ENCODE measurements at places on chromosomes 5 and 9. TPM values are rescaled to one million over a fixed set of nuclear protein-coding genes. Genes with fewer than 3 reads are reported as not detected.

- no peaks in the 10 kb centered on the region for H3K4me1 ChIP-seq
- no peaks in the 10 kb centered on the region for H3K36me3 ChIP-seq
- no peak overlapping the region for H3K4me3 ChIP-seq
- H3K27me3 ChIP-seq: no peaks in the 10 kb centered on the region
- DNase-seq: no peak
Observed at GRCh38 chr5:150181027-150181426, 8.8 kb upstream of the SLC6A7 start.

GRCh38 chr5:119022017-119022745 lies 33.8 kb upstream of the DTWD2 start:
- DNase-seq: no peak
- no peaks in the 10 kb centered on the region for H3K4me1 ChIP-seq
- H3K4me3 ChIP-seq: no peak overlapping the region
- H3K36me3 ChIP-seq: no peaks in the 10 kb centered on the region
- H3K27me3 ChIP-seq: no peaks in the 10 kb centered on the region

DNA sequence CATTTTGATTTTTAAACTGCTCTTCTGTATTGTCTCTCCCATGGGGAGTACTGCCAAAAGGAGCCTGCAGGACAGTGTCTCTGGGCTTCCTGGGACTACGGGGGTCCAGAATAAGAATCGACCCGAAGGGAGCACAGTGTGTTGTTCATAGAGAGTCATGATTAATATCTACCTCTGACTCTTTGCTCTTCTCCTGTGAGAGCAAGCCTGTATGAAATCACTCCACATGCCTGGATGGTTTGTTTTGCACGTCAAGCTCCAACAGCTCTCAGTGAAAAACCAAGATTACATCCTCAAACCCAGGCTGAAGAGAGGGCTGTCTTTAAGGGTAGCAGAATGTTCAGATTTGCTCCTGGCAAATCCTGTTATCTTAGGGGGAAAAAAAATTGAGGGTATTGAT lies 1860.0 kb upstream of the WWC1 start:
- H3K36me3 ChIP-seq: no peaks in the 10 kb centered on the region
- no peak overlapping the region for H3K27ac ChIP-seq
- no peak overlapping the region for H3K4me3 ChIP-seq
- H3K27me3 ChIP-seq: no peaks in the 10 kb centered on the region

DNA sequence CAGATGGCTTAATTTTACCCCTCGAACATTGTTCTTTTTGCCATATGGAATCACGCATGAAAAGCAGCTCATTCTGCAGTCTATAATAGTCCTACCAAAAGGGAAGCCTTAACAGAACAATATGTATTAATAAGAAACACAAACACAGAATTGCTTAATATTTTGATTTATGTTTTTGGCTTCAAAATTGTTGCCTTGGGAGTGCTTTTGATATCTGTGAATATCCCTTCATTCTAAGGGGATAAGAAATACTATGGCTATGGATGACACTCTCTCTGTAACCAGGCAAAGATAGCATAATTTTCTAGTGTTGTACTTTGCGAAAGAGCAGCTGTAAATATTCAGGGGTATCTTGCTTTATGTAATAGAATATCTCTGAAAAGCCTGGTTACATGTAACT lies 26.3 kb upstream of the CFAP95 start:
- H3K36me3 ChIP-seq: no peaks in the 10 kb centered on the region
- no peak for DNase-seq
- H3K4me1 ChIP-seq: no peaks in the 10 kb centered on the region
- no peak overlapping the region for H3K27ac ChIP-seq
- H3K27me3 ChIP-seq: peaks cover 2% of the 10 kb centered on the region

MYOT gene
- 21.3 TPM for total RNA-seq

AKNA gene
- 36.6 TPM for total RNA-seq

MTRR gene
- 34.3 TPM for total RNA-seq

DNA sequence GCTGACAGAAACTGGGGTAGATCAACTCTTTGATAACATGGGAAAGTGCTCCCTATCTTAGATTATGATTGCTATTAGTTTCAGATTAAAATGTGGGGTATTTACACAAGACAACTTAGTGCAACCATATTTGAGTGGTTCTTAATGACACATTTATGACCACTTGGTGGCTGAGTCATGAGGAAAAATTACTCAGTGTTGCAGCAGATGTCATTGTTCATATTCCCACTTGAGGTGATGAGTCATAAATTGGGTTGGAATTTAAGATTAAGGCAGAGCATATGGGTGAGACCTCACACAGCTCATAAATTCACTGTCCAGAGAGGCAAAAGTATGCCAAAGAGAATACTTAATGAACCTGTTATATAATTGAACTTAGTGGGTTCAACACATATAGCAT lies 408.3 kb downstream of the DMRT2 start:
- H3K27ac ChIP-seq: no peak overlapping the region
- DNase-seq: no peak
- H3K4me3 ChIP-seq: no peak overlapping the region
- no peaks in the 10 kb centered on the region for H3K4me1 ChIP-seq
- H3K27me3 ChIP-seq: no peaks in the 10 kb centered on the region
- H3K36me3 ChIP-seq: no peaks in the 10 kb centered on the region

LRRTM2 gene
- 0.20 TPM for total RNA-seq

DNA sequence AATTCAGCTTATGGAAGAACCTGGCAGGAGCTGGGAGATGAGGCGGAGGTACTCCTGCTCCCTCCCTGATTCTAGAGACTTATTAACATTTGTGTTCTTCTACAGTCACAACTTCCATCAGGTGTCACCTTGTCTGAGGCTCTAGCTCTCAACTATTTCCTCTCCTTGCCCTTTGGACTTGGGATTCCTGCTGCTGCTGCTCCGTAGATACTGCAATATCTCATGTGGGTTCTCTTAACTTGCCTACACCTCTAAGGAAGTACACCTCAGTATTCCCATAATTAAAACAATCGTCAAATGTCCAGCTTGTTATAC lies 21.2 kb downstream of the ANXA1 start:
- DNase-seq: no peak
- no peak overlapping the region for H3K4me3 ChIP-seq
- no peaks in the 10 kb centered on the region for H3K4me1 ChIP-seq
- H3K36me3 ChIP-seq: no peaks in the 10 kb centered on the region
- no peaks in the 10 kb centered on the region for H3K27me3 ChIP-seq
- H3K27ac ChIP-seq: no peak overlapping the region

DNA sequence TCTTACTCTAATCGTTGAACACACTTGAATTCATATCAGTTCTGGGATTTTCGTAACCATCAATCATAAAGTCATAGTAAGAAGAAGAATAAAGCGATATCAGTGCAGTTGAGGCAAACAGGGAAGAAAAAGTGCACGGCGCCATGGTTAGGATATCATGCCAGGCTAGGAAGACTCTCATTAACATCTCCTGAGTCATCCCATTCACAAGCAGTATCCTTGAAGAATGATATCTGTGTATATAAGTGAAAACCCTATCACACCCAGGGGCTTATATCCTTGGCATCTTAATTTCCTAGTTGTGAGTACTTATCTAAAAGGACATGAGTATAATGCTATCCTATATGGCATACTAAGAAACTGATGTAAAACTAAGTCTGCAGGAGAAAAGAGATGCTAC lies 38.6 kb downstream of the NFIB start:
- no peak overlapping the region for H3K4me3 ChIP-seq
- peaks cover 42% of the 10 kb centered on the region for H3K4me1 ChIP-seq
- no peaks in the 10 kb centered on the region for H3K36me3 ChIP-seq
- H3K27me3 ChIP-seq: no peaks in the 10 kb centered on the region

DNA sequence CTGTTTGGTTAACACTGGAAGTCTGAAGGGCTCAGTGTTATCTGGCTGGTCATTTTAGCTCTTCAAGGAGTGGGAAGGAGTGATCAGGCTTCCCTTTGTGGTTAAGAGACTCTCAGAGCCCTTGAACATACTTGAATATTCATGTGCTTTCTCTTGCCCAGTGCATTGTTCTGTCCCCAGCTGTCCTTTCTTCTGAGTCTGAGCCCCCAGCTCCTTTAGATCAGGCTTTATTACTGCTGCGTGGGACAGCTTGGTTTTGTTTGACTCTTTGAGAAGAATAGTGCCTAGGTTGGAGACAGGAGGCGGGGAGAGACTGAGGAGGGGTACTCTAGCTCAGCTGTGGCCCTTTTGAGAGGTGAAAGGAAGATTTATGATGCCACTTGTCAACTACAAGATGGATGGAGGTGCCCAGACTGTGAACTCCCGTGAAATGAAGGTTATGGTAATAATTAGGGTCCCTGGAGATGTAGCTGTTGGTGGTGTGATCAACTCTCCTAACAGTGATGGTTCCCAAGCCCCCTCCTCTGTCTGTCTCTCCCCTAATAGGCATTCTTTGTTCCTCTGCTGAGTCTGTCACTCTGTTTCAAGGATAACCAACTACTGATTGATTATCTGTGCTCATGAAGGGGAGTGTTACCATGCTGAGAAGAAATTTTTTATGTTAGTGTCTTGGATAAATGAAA lies 83.1 kb upstream of the GLRA1 start:
- no peaks in the 10 kb centered on the region for H3K36me3 ChIP-seq
- no peaks in the 10 kb centered on the region for H3K4me1 ChIP-seq
- no peak for DNase-seq
- H3K4me3 ChIP-seq: no peak overlapping the region
- no peaks in the 10 kb centered on the region for H3K27me3 ChIP-seq

GRCh38 chr5:1294835-1295649 lies at the start of gene TERT:
Gene TERT, minus strand, starts transcription at chr5:1295068. Its CDS starts 79 bp downstream, at chr5:1294989.
- H3K27me3 ChIP-seq: no peaks in the 10 kb centered on the region
- H3K4me1 ChIP-seq: no peaks in the 10 kb centered on the region
- DNase-seq: no peak
- no peaks in the 10 kb centered on the region for H3K36me3 ChIP-seq
- H3K27ac ChIP-seq: no peak within 1 kb of the TSS
- no peak within 1 kb of the TSS for H3K4me3 ChIP-seq

DNA sequence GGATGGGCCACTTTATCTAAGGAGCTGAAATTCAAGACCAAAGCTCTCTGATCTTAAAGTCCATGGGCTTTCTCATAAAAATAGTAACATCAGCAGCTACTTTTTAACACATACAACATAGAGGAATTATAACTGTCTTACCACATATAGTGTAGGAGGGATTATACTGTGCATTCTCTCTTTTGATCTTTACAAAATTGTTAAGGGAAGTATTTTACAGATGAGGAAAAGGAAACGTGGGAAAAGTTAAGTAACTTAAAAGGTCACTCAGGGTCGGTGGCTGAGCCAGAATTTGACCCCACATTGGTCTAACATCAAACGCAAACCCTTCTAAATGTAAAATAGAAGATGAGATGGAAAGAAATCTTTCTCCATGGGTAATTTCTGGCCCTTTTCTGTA lies 38.4 kb downstream of the ZNF608 start:
- no peaks in the 10 kb centered on the region for H3K27me3 ChIP-seq
- no peak overlapping the region for H3K27ac ChIP-seq
- H3K4me1 ChIP-seq: peaks cover 19% of the 10 kb centered on the region
- no peak for DNase-seq
- H3K36me3 ChIP-seq: no peaks in the 10 kb centered on the region
